ENCODE measurements at places on chromosomes 7 and 10.

- DNase-seq: no peak
Measured at GRCh38 chr7:31432176-31432575, 81.7 kb upstream of the ITPRID1 start.

DNA sequence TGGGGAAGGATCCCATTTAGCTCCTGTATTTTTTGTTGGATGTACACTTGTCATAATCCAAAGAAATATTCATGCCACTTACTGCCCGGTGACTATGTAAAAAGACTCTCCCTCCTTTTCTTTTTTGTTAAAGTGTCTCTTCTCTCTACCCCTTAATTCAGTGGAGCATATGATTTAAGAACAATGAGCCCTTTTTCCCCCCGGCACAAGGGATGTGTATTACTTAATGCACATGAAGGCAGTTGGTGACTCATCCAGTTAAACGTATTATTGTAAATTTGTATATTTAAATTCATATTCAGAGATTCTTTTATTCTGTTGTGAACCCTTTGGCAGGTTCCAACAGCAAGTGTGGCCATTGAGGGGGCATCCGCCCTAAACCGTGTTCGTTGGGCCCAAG lies 241.9 kb downstream of the SLC25A13 start:
- no peak for DNase-seq

- no peak for DNase-seq
Measured at GRCh38 chr10:2076528-2076927, 339.2 kb upstream of the ADARB2 start.

DNA sequence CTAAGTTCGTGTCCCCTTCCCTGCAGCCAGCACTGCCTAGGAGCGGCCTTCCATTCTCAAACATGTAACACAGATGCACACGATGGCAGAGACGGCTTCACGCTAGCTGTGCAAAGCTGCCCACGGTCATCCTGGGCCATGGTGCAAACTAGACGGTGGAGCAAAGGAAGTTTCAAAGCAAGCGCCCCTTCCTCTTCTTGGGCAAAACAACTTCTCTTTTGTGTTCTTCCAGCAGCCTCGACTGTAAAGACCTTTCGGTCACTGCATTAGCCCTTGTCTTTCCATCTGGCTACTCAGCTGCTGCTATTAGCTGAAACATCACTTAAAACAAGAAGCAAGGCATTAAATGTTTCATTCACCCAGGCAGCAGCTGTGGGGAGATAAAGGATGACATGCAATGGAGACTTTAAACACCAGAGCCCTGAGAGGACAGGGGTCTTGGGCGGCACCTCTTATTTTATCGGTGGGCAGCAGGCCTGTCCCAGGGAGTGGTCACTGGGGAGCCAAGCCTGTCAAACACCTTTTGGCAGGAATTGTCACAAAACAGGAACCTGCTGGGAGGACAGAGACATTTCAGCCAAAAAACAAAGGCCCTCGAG lies 214.8 kb downstream of the KLF6 start:
- no peak for DNase-seq

- no peak for DNase-seq
Measured at GRCh38 chr7:81484261-81484660, 285.6 kb downstream of the HGF start.

DNA sequence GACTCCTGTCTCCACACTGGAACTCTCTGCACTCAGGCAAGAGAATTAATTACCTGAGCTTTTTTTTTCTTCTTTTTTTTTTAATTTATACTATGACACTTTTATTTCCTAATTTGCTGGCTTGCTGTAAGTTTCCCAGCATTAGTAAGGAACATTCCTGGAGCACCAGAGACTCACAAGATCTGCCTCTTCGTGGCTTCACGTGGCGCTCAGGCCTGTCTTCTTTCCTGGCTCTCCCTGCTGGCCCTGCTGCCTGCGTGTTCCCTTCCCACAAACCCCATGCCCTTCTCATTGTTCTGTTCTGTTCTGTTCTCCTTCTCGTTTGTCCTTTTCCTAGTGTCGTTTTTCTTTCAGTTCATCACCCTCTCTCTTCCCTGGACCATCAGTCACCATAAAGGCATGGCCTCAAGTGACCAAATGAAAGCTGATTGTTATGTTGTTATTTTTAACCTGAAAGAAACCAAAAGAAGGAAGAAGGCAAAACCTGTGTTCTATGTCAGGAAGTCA lies 591.6 kb upstream of the PFKP start:
- DNase-seq: no peak

GRCh38 chr10:30866896-30867295 lies 164.8 kb downstream of the ZNF438 start:
- no peak for DNase-seq

DNA sequence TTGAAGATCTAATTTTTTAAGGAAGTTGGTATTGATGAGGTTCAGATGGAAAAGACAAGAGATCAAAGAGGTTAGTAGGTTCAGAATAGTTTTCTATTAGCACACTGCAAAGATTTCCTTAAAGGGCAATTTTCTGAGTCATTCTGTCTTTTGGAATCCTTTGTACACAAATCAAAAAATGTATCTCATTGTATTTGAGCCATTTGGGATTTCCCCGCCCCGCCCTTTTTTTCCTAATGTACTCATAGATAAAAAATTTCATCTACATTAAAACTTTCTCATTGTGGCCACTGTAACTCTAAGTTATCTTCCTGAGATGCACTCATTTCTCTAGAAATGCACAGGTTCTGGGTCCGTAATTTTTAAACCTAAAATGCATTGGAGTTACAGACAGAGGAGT lies 12.1 kb downstream of the GIMAP6 start:
- no peak for DNase-seq

Data from stimulated activated CD8-positive, alpha-beta memory T cell treated with anti-CD3 and anti-CD28 coated beads, Interleukin-2, amount 100 ng/mL, for 1 hour (primary cell).